ENCODE measurements at places on chromosomes 2 and 18. TPM values are rescaled to one million over a fixed set of nuclear protein-coding genes. Genes with fewer than 3 reads are reported as not detected.

- DNase-seq, result no peak
Measured at GRCh38 chr18:48599391-48599790, 60.6 kb downstream of the CTIF start.

DNA sequence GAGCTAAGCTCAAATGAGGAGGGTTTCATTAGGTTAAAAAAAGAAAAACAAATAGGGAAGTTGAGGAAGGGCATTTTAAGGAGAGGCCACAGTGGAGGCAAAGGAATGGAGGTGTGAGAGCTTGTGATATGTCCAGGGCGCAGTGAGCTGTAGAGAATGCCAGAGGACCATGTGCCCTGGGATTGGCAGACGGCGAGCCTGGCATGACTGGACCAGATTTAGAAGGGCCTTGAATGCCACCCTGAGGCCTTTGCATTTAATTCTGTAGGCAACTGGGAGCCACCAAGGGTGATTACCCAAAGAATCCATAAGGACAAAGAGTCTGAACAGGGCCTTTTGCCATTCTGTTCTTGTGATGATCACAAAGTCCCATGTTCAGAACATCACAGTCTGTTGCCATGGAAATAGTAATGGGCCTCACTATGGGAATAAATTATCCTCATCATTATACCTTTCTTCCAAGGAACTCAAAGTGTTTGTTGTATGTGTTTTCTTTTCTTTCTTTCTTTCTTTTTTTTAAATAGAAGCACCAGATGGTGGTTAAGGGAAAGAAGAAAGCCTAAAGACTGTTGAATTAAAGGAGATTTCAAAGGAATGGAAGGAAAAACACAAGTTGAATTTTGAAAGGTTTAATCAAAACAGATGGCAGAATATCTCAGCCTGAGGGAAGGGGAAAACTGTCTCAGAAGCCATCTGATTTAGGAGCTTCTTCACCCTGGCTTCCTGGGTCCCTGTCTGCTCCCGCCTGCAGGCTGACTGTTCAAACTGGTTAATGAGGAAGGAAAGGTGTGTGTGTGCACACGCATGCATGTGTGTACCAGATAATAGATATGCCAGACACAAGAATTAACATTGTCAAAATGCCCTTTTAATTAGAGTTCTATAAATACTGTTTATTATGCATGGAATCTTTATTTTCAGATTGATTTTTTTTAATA, 31.6 kb upstream of the NCOA1 start:
- peak; percentile 29 for DNase-seq

DNA sequence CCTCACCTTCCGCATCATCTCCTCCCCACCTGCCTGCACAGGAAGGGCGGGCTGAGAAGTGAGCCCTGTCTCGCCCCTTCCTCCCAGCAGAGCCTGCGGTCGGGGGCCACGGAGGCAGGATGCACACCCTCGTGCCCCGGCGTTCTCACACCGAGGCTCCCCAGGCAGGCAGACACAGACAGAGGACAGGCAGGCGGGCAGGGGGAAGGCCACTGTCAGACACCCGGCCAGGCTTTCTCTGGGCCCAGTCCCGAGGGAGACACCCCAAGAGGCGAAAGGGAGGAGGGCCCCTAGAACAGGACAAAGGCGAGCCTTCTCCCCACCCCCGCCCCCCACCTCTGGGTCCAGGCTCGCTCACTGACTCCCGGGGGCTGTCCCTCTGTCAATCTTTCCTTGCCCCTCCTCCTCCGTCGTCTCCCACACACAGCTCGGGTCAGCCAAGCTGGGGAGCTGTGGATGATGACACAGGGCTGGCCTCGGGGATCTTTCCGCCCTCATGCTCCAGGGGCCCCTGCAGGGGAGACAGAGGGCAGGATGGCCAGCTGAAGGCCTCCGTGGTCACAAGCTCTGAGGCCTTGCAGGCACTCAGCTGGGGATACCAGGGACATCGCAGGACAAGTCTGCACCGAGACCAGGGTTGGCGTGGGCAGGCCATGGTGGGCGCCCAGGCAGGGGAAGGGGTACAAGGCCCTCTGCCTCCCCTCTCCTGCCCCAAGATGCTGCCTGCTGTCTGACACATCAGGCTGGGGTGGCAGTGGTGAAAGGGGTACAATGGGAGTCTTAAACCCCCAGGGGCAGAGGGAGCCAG, 24.9 kb downstream of the BIN1 start:
- DNase-seq, result peak; percentile 58

DNA sequence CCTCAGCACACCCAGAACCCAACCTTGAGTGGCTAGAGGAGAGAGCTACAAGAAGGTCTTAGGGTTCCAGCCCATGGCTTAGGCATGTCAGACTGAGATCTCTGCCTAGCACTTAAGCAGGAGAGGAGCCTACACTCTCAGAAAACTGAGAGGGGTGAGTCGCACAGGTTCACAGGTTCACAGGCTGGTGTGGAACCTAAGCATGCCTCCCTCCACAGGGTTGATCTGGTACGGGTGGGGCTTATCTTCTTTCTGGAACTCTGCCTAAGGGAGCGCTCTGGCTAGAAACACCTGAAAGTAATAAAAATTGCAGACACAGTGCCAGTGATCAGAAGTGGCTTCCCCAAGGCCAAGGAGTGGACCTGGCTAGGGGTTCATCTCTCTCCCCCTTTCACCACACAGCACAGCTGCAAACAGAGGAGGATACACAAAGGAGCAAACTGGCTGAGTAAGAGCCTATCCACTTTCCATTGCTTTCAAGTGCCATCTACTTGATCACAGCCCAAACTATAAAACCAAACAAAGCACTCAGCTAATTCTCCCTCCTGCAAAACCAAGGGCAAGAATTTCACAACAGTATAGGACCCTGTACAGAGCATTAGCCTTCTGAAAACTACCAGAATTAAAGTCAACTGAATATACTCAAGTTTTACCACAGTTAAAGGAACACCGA, 481.9 kb upstream of the SETBP1 start:
- DNase-seq, result no peak

- peak; percentile 85 for DNase-seq
Measured at GRCh38 chr18:32167980-32168730, 21.7 kb upstream of the MEP1B start.

DNA sequence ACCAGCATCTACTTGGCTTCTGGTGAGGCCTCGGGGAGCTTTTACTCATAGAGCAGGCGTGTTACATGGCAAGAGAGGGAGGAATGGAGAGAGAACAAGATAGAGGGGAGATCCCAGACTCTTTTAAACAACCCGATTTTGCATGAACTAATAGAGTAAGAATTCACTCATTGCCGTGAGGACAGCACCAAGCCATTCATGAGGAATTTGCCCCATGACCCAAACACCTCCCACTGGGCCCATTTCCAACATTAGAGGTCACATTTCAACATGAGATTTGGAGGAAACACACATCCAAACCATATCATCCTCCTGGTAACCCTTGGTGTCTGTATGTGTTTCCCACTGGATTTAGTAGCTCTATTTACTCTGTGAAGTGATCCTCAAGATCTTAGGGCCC, 249.9 kb upstream of the SP5 start:
- DNase-seq, result no peak

- DNase-seq, result no peak
Measured at GRCh38 chr2:32446369-32446768, 89.5 kb downstream of the BIRC6 start.

DNA sequence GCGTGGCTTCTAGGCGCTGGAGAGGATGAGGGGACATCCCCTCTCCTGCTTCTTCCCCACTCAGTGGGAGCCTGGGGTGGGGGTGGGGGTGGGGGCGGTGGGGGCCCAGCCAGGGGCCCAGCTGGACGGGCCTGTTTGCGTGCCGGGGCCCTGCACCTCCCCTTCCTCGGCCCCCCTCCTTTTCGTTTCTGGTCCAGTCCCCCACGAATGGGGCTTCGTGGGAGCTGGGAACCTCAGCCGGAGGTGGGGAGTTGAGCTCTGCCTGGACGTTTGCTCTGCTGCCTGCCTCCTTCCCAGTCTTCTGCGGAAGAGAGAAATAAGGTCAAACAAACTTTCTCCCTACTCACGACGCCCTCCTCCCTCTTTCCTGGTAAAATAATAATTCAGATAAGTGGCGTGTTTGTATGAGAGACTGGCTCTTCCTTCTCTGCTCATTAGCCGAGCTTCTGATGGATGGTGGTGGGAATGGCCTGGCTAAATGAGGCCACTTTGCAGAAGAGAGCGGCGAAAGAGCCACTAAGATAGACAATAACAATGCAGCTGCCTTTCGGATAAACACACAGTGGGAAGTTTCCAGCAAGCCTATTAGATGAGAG, 782 bp downstream of the MTA3 start:
- DNase-seq, result peak; percentile 68

DNA sequence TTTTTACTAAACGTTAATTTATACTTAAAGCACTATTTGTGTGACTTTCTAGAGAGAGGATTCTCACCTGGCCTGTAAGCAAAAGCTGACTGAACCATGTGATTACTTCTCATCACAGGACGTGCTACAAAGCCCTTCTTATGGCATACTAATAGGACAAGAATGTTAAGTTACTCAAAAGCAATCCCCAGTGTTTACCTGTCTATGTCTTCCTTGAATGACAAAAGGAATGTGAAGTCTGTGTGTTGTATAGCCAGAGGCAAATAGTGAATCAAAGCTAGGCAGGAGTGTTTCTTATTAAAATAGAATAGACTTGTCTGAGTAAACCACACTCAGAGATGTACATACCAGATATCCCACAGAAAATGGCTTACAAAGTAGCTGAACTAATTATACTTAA, 1465.5 kb downstream of the SUCLG1 start:
- no peak for DNase-seq

The RALB gene
- total RNA-seq, result 42.4 TPM

The KHK gene
- 1.5 TPM for total RNA-seq

The CNGA3 gene
- 0.40 TPM for total RNA-seq

The FSHR gene
- 0.31 TPM for total RNA-seq

Measured in muscle of leg (tissue), 16 donors.